ENCODE measurements at places on chromosomes 11 and 22. TPM values are rescaled to one million over a fixed set of nuclear protein-coding genes. Genes with fewer than 3 reads are reported as not detected.
A peak's percentile ranks its signal among the peaks of the same experiment; 100 is the strongest.

DNA sequence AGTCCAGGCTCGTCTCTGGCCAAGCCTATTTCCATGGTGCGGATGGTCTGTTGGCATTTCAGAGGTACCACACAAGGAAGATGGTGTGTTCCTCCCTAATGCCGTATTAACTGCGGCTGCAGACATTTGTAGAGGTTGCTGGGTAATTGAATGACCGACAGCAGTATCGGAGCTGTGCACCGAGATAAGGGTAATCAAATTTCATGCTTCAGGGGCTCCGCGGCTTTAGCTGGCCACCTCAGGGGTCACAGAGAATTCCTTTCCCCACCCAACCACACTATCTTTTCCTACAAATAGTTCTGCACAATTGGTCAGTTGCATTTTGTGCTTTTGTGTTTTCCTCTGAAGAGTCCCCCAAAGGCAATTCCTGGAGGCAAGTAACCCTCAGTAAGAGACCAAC, 297.4 kb downstream of the OPCML start:
- no peak for DNase-seq

DNA sequence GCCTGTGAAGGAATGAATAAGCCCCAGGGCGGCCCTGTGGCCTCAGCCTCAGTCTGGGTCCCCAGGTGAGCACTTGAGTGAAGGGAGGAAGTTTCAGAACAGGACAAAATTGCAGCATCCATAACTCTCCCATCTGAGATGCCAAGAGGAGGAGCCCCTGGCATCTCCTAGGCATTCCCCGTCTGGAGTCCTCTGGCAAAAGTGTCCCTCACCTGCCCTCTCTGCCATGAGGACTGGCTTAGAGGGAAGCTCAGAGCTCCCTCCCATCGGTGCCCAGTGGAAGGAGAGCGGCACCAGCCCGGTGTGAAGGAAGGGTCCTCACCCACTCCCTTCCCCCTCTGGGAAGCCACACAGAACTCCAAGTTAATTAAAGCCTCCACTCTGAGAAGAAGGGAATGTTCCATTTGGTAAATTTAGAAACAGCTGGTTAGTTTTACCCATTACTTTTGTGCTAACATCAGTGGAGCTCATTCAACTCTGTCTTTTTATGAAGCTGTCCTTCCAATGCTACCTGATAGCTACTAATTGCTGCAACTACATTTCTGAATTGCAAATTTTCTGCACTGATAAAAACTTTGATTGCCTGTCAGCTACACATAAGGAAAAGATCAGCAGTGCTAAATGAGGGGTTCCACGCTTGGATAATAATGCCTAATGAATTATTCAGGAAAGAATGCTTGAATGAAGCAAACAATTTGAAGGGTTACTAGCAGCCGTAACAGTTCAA, 123.3 kb upstream of the RCN1 start:
- no peak for DNase-seq

DNA sequence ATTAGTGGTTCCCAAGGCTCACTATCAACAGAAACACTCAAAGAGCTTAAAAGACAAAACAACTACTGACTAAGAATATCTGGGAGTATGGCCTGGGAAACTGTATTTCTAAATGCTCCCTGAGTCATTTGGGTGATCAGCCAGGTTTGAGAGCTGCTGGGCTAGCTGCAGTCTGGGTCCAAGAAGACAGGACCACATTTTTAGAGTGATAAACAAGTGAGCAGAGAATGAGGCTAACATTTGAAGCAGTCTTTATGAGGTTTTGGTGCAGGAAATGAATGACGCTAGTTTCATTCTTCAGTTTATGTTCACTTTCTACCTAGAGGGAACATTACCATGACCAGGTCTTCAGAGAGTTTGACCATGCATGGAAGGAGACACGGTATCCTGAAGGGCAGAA, 97.7 kb downstream of the TEAD1 start:
- DNase-seq = no peak

DNA sequence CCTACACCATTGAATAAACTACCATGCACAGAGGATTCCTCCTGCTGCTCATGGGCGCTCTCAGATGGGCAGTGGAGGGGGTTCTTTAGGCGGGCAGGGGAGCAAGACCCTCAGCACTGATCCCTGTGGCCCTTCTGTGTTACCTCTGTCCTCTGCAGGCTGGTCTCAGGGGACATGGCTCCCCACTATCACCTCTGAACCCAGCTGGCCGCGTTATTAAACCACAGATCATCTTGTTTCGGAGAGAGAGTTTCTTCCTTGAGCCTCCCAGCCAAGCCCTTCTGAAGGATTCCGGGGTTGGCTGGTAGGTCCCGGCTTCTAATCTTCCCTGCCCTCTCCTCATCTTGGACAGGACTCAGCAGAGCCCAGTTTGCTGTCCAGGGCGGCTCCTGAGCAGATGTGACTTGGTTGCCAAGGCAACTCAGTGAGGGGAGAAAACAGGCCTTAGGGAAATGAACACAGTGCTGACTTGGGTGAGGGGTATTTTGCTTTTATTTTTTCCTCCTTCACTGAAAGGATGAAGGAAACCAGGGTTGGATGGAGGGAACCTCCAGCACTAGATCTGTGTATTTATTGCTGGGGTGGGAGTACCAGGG, 13.3 kb downstream of the APOL3 start:
- no peak for DNase-seq

- DNase-seq = peak; percentile 94
Observed at GRCh38 chr11:114179234-114179941, 116.8 kb upstream of the NNMT start.

- DNase-seq = no peak
Observed at GRCh38 chr11:43580735-43581369, 99.7 kb upstream of the HSD17B12 start.

GRCh38 chr11:64186492-64187165, 658 bp downstream of the STIP1 start:
- DNase-seq = no peak

DNA sequence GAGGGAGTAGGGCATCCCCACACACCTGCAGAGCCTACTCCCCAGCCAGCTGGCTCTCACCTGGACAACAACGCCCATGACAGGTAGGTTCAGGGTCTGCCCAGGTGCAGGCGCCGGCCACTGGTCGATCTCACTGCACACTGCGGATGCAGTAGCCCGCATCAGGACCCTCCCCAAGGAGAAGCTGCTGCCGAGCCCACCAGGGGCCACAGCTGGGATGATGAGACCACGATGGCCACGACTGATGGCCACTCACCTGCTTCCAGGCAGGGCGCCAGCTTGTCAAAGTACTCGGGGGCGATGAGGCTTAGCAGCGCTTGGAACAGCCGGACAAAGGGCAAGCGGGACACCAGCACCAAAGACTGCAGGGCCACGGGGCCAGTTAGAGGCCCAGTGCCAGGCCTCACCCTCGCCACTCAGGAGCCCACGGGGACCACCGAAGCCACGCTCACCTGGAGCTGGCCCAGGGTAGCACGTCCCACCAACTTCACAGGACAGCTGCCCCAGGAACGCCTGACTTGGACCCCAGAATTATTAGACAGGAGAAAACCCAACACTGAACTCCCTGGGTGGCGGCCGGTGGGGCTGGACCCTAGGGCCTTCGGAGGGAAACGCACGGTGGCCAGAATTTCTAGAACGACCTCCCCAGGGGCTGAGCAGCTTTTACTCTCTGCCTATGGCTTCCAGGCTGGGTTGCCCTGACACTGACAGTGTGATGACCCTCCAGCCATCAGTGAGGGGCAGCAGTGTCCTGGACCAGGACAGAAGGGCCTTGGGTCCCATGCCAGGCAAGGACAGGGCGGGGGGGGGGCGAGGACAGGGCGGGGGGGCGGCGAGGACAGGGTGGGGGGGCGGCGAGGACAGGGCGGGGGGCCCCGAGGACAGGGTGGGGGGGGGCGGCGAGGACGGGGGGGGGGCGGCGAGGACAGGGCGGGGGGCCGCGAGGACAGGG, 8.9 kb upstream of the PLXNB2 start:
- no peak for DNase-seq

DNA sequence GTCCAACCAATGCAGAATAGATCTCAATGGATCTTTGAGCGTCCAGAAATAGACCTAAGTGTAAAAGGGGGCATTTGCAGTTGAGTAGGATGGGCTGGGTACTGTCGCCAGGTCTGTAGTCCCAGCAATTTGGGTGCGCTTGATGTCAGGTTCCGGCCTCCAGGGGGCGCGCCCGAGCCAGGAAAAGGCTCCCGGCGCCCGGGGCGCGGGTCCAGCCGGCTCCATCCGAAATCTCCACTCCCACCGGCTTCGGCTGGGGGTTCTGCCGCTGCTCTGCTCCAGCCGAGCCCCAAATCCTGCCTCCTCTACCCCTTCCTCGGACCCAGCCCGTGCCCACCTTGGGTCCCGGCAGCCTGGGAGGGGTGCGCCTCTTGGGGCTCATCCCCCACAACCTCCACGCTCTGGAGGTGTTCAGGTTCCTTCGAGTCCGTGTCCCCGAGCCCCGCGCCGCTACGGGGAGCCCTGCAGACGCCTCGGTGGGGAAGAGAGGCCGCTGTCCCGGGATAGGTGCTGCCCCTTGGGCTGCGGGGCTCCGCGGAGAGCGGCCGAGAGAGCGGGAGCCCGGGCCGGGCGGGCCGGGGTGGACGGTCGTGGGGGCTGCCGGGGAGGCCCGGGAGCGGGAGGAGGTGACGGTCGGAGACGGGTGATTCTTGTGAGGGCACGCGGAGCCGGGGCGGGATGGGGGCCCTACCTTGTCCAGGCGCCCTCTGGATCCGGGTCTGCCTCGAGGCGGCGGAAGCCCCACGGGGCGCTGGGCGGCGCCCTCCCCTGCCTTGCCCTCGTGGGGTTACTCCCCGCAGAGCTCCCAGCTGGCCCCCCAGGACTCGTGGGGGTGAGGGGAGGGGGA, 13.0 kb upstream of the CYB5R3 start:
- peak; percentile 96 for DNase-seq

- DNase-seq = no peak
Observed at GRCh38 chr22:38951734-38952133, 5.7 kb upstream of the APOBEC3A start.

DNA sequence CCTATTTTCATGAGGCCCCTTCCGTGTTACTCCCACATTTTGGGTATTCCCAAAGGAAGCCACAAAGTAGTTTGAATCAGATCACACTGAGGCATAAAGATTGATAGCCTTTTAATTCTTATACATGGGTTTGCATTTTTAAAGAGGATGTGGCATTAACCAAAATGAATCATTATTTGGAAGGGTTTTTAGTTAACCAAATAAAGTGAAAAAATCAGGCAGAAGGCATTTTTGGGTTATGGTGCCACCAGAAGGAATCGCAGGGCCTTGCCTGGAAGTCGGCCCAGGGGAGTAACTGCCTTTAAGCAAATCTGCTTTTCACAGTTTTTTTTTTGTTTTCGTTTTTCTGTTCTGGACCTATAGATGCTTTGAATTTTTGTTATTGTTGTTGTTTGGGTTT, 55.4 kb downstream of the HSD17B12 start:
- no peak for DNase-seq

DNA sequence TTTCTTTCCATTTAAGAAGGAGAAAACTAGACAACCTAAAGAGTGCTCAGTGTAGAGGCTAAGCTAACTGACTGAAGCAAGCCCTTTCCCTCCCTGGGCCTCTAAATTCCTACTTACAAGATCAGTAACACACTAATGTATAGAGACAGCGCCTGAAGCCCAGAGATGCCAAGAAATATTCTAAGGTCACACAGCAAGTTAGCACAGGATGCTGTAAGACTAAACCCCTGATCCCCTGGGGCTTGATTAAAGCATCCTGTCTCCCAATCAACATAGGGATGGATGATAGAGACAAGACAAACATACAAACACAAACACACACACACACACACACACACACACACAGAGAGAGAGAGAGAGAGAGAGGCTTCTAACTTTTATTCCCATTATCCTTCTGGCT, 5.6 kb downstream of the LARGE1 start:
- DNase-seq = no peak

The ACRV1 gene
- not detected for total RNA-seq

DNA sequence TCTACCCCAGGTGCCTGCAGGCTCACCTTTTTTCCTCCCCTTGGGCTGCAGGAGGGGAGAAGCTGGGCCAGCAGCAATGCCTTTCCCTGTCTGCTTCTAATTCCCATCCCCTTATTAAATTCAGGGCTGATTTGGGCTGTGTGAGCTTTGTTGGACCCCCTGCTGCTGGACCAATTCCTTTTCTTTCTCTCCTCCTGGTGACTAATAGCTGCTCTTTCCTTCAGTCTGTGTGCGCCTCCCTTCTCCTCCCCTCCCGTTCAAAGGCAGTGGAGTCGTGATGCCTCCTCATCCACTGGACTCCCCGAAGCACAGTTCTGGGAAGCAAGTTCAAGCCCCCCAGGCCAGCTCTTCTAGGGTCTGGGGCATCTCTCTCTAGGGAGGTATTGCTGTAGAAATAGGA, 567.9 kb upstream of the CADM1 start:
- DNase-seq = no peak

DNA sequence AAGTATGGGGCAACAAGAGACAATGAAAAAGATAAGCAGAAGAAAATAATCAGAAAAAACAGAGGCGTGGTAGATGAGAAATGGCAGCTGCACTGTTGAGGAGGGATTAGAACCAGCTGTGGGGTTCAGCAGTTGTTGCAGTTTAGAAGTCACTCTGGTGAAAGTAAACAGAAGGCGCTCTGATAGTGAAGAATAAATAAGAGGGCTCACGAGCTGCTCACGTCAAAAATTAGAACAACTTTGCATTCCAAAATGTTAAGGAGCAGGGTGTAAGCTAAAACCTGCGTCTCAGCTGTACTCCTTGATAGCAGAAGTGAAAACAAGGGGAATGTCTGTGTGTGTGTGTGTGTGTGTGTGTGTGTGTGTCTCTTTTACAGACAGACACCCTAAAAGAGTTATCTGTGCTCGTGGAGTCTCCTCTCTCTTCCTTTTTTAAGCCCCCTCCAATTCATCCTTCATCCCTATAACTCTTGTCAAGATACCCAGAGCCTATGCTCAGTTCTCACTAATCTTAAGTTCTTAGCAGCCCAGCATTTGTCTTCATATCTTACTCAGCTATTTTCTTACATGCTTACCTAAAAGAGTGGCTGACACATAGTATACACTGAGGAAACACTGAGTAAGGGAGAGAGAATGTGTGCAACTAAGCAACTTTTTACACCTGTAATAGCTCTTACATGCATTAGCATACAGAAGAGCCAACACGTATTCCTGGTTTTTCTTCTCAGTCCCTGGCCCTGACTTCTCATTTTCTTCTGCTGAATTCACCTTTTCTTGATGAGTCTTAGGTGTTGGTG, 8.9 kb downstream of the TTC17 start:
- DNase-seq = no peak

DNA sequence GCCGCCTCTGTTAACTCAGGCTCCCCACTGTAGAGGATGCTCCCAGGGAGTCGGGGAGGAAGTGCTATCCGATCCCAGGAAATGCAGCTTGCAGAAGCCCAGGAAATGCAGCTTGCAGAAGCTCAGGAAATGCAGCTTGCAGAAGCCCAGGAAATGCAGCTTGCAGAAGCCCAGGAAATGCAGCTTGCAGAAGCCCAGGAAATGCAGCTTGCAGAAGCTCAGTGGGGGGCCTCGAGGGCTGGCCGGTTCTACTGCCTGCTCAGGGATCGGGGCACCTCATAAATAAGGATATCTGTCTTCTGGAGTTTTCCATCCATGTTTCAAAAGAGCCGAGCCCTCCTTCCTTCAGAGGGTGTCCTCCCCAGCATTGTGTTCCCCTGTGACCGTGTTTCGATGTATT, 25.1 kb upstream of the SMIM38 start:
- no peak for DNase-seq
